Stimulated activated CD4-positive, alpha-beta T cell treated with anti-CD3 and anti-CD28 coated beads, TNF-alpha, amount 100 ng/mL, for 48 hours (primary cell): ENCODE measurements at places on chromosomes 1 and 21.

GRCh38 chr21:33663241-33663640 lies 20.9 kb downstream of the ITSN1 start:
- DNase-seq, result no peak

GRCh38 chr1:14759843-14760242 lies 161.4 kb downstream of the KAZN start:
- DNase-seq, result no peak

GRCh38 chr1:204688007-204688406 lies 2.5 kb upstream of the LRRN2 start:
- DNase-seq, result no peak

DNA sequence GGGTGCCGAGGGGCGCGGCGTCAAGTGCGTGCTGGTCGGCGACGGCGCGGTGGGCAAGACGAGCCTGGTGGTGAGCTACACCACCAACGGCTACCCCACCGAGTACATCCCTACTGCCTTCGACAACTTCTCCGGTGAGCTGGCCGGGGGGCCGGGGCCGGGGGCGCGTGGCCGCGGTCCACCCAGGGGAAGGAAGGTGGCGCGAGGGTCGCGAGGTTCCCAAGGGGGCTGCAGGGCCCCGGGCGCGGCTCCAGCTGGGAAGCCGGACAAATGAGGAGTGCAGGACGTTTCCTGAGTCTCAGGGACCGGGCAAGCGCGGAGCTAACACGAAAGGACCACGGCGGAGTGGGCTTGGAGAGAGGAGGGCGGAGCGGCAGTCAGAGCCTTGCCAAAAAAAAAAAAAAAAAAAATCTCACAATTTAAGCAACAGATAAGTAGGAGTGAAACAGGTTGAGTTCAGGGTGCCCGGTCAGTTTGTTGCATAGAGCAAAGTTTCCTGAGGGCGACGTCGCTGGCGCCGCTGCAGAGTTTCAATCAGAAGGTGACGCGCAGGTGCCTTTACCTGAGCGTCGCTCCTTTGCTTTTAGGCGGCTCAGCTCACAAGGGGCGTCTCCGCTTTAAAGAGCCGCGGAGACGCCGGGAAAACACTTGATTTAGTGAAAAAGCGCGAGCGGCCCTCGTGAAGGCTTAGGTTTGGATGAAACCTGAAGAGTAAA lies 750 bp downstream of the RHOU start:
- no peak for DNase-seq

DNA sequence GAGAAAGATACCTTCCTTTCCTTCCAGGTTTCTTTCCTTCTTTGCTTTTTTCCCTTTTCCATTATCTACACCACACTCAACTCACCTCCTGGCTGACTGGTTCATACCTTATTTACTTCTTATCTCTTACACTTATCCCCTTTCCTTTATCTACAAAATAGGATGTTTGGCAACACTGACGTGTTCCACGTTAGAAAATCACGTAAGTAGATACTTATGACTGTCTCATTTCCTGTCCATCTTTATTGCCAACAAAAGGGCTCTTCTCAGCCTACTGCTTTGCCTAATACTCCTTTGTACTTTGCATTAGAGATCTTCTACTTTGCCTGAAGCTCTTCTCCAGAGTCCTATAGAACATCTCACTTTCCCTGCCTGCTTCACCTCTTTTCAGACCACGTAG lies 25.1 kb downstream of the SYNJ1 start:
- no peak for DNase-seq

DNA sequence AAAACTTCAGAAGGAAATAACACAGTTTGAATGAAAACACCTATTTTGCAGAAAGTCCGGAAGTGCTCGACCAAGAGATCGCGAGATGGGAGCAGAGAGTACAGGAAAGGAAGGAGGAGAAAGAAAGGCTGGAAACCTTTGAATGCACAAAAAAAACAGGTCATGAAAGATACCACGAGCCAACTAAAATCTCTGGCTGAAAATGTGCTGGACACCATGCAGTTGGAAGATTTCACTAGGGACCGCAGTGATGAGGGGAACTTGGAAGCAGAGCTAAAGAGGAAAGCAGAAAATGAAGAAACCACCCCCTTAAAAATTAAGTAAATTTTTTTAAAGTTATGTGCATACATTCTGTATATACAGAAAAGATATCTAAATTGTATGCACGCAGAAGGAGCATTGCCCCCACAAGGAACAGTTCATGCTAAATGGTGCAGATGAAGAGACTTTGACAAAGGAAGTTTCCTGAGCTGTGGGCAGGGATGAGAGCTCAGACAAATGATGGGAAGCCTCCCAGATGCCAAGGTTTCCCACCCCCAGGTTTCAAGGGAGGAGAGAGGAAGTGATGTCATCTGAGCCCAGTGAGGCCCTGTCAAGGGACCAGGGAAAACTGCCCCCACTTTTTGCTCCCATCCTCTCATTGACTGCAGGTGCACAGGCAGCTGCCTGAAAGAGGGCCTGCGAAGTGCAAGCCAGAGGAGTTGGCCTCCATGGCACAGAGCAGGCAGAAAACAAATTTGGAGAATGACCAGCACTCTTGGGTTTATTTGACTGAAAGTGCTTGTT lies 52.5 kb downstream of the ETS2 start:
- no peak for DNase-seq

GRCh38 chr1:18948913-18949685 lies 7.4 kb downstream of the IFFO2 start:
- DNase-seq, result no peak

- no peak for DNase-seq
Observed at GRCh38 chr1:159916242-159917051, 8.9 kb downstream of the TAGLN2 start.

DNA sequence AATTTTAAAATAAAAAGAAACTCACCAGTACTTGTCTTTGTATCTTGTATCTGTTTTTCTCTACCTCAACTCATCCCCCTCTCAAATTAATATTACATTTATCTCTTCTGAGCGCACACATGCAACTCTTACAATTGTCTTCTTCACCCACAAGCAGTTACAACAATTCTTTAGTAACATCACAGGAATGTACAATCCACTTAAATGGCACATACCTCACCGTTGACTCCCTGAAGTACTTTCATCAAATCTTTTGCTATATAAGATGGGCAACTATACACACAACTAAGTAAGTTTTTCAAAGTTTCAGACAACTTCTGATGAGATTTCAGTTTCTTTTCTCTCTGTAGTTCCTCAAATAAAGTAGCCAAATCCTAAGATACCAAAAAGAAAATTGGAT lies 28.3 kb downstream of the HEATR1 start:
- no peak for DNase-seq

DNA sequence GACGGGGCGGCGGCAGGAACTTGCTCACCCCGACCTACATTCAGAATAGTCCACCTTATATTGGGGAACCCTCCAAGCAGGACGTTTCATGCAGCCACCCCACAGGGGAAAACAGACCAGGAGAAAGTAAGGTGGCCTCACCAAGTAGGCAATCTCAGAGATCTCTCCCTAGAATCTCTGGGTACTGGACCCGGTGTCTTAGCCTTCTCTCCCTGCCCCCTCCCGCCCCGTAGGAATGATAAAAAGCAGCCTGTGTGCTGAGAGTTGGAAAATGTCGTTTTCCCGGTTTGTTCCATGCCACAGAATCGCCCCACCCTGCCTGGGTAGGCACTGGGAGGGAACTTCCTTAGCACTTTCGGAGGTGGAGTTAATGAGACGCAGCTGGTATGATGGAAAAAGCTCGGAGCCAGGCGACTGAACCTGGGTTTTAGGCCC lies 789 bp upstream of the PTPN14 start:
- DNase-seq, result no peak

GRCh38 chr1:157399343-157399983 lies 152.9 kb downstream of the FCRL5 start:
- DNase-seq, result no peak

DNA sequence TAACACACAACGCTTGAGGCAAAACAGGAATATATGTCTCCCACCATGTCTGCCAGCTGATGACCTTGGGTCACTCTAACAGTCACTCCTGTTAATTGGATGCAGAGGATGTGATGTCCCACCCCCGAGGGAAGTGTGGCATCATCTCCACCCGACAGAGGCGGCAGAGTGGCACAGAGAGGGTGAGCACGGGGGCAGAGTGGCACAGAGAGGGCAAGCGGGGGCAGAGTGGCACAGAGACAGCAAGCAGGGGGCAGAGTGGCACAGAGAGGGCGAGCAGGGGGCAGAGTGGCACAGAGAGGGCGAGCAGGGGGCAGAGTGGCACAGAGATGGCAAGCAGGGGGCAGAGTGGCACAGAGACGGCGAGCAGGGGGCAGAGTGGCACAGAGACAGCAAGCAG lies 44.3 kb downstream of the DISP3 start:
- no peak for DNase-seq

GRCh38 chr1:245500546-245500945 lies 345.8 kb downstream of the KIF26B start:
- no peak for DNase-seq

GRCh38 chr21:35775778-35776544 lies 284.4 kb downstream of the SETD4 start:
- no peak for DNase-seq

- DNase-seq, result no peak
Observed at GRCh38 chr1:176551146-176551545, 88.2 kb downstream of the PAPPA2 start.

DNA sequence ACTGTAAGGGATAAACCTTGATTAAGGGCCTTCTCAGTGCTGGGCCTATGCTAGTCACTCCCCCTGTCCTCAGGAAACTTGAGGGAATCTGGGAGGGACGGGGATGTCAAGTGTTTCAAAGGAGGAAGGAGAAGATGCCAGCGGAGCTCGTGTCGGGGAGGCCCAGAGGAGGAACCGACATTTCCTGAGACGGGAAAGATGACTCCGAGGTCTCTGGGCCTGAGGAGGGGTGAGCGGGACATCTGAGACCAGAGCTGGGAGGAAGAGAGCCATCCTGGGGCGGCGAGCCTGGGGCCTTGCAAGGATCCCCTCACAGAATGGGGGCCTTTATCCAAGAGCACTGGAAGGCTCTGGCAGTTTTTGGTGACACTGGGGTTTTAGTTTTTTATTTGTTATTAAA lies 10.4 kb downstream of the SLC66A1 start:
- DNase-seq, result no peak

- no peak for DNase-seq
Observed at GRCh38 chr1:91569411-91570119, 68.9 kb downstream of the CDC7 start.

DNA sequence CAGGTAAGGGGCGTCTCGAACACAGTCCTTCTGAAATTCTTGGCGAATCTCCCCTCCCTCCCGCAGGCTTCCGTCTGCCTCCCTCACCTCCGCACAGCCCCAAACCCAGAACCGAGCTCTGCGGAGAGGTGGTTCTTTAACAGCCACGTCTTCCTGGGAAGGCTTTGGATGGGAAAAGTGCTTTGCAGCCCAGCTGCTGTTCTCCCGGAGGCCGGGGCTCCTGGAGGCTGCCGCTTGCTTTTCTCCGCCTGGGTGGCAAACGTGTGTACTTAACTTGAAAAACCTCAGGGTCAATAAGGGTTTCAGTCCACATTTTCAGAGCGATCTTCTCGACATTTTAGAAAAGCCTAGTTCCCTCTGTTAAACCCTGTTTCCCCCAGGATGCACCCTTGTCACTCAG lies 109.3 kb downstream of the PRDM16 start:
- DNase-seq, result no peak
